ENCODE measurements at places on chromosomes 5 and 9.
A peak's percentile ranks its signal among the peaks of the same experiment; 100 is the strongest.

- no peak for DNase-seq
Measured at GRCh38 chr9:116939161-116939560, 252.1 kb downstream of the TRIM32 start.

DNA sequence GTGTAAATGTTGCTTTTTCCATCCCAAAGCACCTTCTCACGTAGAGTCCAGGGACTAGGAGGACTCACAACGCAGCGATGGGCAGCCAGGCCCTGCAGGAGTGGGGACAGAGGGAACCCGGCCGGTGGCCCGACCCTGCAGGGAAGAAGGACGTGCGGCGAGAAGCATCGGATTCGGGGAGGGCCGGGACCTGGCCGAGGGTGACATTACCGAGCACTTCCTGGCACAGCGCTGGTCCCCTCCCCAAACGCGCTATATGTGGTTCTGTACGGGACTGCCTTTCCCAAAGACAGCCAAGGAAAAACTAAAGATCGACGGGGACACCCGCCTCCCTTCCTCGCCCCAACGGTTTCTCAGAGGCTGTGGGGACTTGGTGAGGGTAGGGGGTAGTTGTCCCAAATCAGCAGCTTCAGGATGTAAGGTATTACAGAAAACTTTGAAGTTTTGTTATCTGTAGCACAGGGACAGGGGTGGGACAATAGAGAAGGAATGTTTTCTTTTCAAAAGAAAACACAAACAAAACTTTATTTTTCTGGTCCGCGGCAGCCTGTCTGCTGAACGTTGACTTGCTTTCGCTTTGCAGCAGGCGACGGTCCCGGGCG is 887 bp upstream of the MAP3K1 start:
- DNase-seq: peak; percentile 9

DNA sequence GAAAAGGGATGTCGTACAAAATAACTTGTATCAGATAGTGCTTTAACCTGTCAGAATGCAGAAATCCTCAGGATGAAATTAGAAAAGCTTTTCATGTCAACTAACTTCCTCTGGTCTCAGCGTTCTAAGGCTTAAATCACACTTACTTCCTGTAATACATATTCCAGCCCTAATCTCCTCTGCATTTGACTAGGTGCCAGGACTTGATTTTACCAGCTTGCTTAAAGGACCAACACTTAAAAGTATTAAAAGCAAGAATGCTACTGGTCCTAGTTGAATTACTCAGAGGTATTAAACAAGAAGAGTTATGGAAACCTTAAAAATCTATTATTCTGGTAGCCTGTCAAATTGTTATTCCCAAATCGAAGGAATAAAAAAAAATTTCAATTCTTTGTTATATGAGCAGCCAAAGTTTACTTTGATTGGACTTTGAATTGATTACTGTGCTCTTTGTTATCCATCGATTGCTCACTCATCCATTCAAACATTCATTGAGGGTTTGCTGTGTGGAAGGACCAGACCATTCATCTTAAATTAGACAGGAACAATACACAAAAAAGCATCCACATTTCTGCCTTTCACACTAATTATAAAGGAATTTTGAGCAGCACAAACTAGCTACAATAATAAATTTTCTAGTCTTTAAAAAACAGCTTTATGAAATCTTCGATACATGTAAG is 108.7 kb downstream of the MUSK start:
- no peak for DNase-seq

GRCh38 chr9:92534674-92535073 is 1.1 kb downstream of the ECM2 start:
- no peak for DNase-seq

DNA sequence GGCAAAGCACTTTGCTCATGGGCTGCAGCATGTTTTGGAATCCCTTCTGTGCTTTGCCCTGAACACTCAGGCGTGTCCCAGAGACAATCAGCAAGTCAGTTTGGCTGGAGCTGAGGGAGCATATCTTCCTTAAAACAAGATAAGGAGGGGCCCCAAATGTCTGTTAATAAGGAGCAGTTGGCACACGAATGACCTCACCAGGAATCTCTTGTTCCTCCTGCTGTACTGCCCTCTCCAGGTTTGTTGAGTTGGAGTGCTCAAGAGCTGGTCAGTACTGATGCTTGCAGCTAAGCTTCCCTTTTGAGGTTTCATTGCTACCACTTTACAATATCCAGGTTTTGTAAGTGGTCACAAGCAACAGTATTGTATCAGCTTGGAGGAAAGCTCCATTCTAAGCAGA is 101.3 kb upstream of the EGFLAM start:
- no peak for DNase-seq

- DNase-seq: no peak
Measured at GRCh38 chr9:90972057-90972456, 170.4 kb downstream of the SYK start.

- no peak for DNase-seq
Measured at GRCh38 chr5:165328846-165329245, 1823.4 kb downstream of the MAT2B start.

DNA sequence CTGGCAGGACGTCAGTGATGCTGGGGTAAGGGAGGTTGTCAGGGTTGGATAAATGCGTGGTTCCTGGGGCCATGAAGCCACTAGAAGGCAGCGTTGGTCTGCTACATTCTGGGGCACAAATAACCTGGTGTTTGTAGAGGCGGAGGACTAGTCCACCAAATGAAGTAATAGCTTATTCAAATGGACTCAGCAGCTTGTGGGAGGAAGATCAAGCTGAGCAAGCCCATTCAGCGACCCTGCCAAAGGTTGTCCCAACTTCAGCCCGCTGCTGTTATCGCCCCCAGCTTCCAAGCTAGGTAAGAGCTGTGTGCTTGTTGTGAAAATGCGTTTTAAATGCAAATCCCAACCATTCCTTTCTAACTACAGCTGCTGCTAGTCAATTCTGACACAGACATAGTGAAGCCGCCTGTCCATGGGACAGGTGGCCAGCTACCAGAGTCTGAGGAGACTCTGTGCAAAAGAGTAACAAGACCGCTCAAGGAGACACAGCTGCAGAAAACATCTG is 7.6 kb upstream of the FAM240B start:
- no peak for DNase-seq

DNA sequence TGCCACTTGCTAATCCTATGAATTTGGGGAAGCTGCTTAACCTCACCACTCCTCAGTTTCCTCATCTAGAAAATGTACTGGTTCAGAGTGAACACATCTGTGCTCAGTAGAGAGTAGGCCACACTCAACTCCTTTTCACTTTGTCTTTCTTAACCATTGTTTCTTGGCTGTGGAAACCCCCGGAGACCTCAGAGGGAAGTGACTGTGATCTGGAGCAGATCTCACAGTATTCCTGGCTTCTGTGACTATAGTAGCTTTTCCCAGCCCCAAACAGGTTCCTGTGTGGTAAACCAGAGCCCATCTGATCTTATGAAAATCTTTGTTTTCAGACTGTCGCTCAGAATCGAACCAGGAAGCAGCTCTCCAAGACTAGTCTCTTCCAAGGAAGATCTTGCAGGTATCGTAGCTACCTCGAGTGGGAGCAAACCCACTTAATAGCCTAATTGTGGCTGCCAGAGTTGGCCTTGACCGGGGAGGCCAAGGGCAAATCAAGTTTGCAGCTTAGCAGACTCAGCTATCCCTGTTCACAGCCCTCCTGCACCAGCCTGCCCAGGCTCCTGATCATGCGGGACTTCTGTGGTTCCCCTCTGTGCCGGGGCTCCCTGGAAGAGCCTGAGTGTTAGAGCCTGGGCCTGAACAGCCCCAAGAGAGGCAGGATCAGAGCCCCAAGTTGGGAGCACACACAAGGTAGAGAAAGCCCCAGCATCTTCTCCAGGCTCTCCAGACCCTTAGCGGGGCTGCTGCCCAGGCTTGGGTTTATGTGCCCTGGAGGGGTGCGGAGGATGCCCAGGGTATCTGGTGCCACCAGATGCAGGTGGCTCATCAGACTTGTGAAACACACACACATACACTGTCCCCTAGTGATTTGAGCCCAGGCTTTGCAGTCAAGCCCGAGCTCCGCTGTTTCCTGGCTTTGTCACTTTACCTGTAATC is 52.2 kb upstream of the ANGPTL2 start:
- no peak for DNase-seq

DNA sequence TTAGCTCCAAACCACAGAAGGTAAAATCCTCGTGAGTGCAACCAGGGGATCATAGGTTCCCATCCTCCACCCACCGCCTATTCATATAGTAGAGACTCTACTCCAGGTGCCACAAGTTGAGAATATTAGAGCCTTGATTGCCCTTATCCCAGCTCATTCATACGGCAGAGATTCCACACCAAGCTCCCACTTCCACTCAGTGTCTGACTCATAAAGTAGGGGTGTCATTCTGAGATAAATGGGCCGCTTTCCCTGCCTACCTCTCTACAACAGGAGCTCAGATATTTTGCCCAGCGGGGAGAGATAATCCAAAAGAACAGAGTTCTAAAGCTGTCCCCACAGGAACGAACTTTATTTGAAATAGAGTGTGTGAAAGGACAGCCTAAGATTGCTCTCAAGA is 9.4 kb downstream of the SLC22A4 start:
- no peak for DNase-seq

DNA sequence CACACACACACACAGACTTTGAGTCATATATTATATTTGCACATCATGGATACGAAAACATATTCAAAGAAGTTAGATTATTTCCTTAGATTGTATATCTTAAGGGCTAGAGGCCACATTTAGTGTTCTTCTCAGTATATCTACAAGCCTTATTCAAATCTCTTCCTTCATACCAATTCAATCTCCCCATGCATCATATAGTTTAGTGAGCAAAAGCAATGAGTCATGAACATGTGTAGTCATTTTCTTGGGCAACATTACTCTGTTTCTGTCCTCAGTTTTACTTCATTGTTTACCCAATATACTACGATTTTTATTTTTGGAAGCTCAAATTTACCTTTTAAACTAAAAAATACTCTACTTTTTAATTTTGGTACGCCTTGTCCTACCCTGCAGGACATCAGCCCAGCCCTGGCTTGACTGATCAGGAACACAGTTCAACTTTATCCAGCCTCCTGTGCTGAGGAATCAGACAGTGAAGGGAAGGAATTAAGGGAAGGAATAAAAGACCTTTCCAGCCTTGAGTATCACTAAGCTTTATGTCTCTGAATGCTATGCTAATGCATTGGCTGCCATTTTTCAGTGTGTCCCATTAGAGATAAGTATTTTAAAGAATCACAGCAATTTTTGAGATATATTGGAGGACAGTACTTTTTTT is 101.7 kb upstream of the FST start:
- DNase-seq: no peak

DNA sequence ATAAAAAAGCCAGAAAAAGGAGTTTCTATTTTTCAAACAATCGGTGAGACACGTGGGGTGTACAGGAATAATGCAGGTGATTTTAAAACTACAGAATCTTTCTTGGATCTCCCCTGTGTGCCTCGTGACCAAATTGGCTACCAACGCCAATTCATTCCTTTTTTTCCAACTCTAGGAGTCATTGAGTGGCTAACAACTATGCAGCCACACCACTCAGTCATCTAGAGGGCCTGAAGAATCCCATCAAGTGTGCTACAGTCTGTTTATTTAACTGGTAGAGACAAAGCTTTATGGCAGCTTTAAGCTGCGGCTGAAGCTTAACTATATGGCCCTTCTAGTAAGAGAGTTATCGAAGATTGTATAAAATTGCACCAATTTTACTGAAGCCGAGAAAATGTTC is 113.1 kb upstream of the NIPBL start:
- no peak for DNase-seq

GRCh38 chr5:170408226-170408625 is 19.1 kb upstream of the KCNMB1 start:
- no peak for DNase-seq

GRCh38 chr5:79301046-79301712 is 65.2 kb downstream of the JMY start:
- no peak for DNase-seq
